Mesenteric fat pad (tissue), 1 donor: ENCODE measurements at places on chromosomes 7 and 10.

DNA sequence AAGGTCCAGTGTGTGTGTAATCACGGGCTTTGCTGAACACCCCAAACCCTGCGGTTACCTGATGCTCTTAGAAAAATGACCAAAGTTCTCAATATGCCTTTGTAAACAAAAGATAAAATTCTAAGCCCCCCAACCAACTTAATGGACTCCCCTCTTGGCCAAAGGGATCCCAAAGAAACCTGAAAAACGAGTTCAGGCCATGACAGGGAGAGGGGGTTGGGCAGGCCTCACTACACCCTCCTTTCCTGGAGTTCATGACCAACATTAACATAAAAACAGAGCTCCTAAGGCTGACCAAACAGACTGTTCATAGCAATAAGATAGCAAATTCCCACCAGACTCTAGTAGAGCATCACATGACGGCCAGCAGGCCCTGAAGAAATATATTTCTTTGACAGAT, 3.0 kb upstream of the VIPR2 start:
- DNase-seq: peak; percentile 28

DNA sequence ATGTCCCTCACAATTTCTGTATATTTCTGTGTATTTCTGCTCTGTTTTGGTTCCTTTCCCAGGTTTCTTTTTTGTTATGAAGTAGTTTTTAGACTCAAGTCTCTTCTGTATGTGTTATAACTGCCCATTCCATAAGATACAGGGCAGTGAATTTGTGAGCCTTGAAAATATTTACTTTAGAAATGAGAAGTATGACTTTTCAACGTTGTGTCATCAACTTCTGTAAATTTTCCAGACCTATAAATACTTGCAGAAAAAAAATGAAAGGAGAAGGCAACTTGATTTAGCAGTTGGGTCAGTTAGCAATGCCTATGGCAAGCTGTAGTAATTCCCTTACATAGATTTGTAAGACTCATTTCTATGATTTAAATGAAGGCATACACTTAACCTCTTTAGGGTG, 11.5 kb downstream of the EGFR start:
- DNase-seq: no peak

GRCh38 chr7:97460433-97460832, 271.5 kb upstream of the TAC1 start:
- DNase-seq: no peak

DNA sequence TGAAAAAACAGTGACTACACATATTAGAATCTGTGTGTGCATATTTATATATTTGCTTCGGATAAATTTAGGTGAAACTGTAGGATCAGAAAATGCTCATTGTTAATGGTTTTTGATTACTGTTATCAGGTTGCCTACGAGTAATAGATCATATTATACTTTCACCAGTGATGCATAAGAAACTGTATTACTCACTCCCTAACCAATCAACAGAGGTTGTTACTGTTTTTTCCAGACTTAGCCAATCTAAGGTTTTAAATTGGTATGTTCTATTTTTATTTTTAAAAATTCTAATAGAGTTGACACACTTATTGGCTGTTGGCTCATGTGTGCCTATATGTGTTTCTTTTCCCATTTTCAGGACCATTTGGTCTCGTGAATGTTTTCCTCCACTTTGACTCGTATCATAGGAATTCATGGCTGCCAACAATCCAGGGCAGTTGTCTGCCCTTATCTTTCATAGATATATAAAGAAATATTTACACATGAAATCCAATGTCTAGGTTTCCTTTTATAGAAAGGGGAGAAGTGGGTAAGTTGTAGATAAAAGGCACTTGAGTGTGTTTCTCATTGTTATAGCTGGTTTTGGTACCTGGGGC, 59.2 kb downstream of the ANLN start:
- no peak for DNase-seq

DNA sequence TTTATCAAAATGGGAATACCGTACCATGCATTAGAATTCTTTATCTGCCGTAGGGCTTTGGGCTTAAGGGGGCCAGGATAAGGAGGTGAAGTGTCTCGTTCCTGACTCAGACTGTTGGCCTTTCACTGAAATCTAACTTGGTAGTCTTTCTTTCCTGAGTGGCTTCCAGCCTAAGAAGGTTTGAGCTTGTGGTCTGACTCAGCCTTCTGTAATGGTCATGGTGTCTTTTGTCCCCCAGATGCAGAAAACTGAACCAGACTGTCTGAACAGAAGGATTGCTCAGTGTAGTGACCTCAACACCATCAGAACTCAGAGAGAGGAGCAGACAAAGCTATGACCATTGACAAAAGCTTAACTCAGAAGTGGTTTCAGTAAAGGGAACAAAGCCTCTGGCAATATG, 39.5 kb downstream of the WNT2 start:
- no peak for DNase-seq

DNA sequence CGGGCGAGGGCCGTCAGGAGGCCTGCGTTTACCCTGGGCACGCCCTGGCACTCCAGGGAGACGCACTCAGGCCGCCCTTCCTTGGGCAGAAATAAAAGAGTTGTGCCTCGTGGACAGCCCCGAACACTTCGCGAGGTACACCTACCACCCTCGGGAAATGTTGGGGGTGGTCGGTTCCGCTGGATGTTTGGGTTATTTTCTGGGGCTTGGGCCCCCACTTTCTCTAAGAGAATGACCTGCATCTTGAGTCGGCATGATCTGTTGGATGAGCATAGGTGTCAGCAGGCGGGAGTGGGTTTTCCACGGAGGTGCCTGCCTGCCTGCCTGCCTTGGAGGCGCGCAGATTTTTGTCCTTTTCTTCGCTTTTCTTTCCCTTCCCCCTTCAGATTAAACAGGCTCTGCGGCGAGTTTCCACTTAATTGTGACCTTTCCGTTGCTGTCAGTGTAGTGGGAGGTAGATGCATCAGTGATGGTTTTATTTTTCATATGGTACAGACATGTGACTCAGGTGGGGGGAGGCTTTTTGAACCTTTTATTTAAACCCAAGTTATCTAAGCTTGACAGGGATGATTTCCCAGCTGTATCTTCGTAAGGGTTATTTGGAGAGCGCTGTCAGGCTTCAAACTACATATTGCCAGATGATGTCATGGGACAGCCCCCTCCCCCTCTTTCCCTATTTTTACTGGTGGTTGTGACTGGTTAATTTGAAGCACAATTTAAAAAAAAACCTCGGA, 661 bp downstream of the HECTD2 start:
- DNase-seq: no peak

GRCh38 chr10:59387951-59388670, 25.8 kb upstream of the FAM13C start:
- no peak for DNase-seq
